ENCODE measurements at places on chromosomes 12 and 14. TPM values are rescaled to one million over a fixed set of nuclear protein-coding genes. Genes with fewer than 3 reads are reported as not detected.
A peak's percentile ranks its signal among the peaks of the same experiment; 100 is the strongest.

GRCh38 chr14:90892970-90893369 is 76.7 kb upstream of the TTC7B start:
- DNase-seq, result no peak

DNA sequence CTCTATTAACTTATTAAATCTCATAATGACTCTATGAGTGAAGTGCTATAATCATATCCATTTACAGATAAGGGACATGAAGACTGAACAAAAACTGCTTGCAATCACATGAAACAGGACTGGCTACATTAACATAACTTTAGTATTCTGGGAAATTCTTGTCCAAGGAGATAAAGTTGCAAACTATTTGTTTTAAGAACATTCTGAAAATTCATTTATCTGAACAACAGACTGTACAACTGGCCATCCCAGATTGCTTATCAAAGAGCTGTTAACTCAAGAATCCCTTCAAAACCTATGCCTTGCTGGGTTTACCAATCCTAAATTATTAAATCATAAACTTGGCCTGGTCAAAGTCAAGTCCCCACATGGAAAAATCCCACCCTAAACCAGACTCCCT is 39.2 kb upstream of the POC1B start:
- no peak for DNase-seq

Gene SLCO1B1
- polyA plus RNA-seq, result not detected

DNA sequence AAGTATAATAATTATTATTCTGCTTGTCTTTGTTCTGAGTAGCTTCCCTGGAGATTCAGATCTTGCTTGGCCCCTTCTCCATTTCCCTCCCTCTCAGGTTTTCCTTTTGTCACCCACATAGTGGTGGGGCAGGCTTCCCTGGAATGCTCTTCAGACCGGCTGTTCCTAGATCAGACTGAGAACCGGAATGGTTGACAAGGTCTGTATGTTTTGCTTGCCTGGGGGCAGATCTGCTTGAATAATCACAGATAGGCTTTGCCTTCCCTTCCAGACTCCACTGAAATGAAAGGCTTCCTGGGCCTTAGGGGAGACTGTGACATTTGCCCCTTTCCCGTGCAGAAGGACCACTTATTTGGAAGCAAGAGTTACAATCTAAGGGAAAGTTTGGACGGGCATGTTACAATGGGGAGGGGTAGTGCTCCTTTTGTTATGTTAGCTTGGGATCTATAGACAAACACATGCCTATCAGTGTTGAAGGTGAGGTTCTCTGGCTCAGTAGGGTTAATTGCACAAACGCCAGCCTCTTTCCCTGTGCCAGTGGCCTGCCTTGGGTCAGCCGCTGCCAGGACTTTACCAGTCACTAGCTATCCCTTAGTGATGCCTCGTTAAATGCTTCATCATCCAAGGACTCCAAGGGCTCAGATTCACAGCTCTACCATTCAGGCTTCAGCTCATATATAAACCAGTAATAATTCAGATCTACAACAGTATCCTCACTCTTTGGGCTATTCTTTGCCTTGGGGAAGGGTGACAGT is 178.6 kb downstream of the SNAPC1 start:
- DNase-seq, result no peak

Gene SART3
- polyA plus RNA-seq, result 28.5 TPM

DNA sequence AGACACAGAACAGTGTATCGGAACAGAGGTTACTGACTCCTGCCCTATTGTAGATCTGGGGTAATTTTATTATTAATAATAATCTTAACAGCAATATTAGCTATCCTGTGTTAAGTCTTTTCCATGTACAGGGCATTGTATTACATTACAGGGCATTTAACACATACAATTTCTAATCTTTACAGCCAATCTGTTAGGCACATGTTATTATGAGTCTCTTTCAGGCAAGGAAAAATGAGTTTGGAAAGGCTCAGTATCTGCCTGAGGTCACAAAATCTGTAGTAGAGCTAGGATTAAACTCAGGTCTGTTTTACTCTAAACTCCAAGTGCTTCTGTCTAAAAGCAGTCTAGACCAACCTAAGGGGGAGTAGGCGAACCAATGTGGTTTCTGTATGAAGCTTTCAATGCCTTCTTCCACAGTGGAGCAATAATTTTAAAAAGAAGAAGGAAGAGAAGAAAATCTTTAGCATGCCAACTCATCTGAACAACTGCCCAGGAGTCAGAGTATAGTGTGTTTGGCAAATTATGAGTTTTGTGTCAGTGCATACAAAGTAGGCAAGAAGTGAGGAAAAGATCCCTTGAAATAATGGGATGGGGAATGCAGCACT is 192.6 kb downstream of the CHST11 start:
- no peak for DNase-seq

GRCh38 chr12:97781342-97781741 is 318.7 kb downstream of the RMST start:
- no peak for DNase-seq

Gene CCDC177
- not detected for polyA plus RNA-seq

GRCh38 chr12:15597125-15597830 is 191.9 kb downstream of the EPS8 start:
- DNase-seq, result no peak

Gene TAS2R7
- polyA plus RNA-seq, result not detected

DNA sequence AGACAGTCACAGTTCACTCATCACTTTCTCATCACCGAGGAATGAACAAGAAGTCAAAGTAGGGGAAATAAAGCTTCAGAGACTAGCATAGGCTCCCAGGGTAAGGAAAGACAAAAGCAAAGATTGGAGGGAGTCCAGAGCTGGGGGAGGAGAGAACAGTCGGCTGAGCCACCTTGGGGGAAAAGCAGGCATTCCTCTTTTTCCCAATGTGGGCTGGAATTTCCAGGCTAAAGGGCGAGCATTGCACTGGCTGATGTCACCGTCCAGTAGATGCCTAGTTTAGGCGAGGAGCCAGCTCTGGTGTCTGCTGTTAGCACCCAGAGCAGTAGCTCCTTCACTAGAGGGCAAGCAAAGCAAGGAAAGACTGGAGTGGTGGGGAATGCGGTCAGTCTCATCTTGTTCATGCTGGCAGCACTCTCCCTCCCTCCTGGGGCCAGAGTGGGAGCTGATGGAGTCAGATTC is 8.5 kb upstream of the KRT75 start:
- DNase-seq, result peak; percentile 20

All from AG04450 (cell line).